Stimulated activated CD4-positive, alpha-beta T cell treated with anti-CD3 and anti-CD28 coated beads, Interleukin-1b, Interleukin-23, amount 100 ng/mL, for 4 hours (primary cell): ENCODE measurements at places on chromosomes 12 and 14.

DNA sequence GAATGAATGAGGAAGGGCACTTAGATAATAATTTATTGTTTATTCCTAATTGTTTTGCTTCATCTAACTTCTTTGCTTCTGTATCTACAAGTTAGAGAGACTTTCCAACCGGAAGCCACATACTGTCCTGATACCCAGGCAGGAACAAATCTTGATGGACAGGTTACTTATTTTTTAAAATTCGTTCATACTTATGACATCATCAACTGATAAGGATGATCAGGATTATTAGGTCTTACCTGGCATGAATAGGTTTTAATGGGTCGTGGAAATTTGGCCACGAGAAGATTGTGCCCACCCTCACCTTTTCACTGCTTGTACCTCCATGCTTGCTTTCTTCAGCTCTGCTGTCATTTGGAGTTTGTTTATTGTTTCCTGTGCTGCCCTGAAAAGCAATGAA, 39.3 kb downstream of the SNRPF start:
- DNase-seq, result no peak

DNA sequence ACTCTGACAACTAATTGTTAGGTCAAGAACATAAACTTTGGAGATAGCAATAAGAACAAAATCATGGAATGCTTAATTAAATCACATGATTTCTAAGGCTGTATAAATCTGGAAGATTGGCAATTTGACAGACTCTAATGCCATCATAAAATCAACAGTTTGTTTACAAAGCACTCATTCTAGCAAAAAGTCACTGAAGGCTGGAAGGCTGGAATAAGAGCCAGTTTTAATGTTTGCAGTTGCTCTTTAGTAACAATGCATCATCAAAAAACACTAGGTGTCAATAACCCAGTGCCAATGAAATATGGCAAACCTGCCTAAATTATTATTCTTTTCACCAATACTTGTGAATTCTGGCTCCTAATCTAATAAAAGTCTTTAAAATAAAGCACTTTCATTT, 65.0 kb downstream of the NUMB start:
- no peak for DNase-seq

DNA sequence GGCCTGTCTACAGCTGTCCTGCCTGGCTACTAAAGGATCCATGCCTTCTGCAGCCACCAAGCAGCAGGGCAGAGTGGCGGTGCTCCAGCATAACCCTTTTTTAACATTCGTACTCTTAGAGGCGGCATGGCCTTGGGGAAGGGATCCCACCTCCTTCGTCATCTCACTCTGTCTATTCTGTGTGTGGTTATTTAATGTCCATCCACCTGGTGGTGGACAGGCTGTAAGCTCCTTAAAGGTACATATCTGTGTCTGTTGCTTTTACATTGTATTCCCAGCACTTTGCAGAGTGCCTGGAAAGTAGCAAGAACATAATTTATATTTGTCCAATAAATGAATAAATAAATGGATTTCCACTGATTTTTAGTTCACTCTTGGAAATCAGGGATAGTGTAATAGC, 15.7 kb upstream of the ACOT1 start:
- DNase-seq, result no peak

DNA sequence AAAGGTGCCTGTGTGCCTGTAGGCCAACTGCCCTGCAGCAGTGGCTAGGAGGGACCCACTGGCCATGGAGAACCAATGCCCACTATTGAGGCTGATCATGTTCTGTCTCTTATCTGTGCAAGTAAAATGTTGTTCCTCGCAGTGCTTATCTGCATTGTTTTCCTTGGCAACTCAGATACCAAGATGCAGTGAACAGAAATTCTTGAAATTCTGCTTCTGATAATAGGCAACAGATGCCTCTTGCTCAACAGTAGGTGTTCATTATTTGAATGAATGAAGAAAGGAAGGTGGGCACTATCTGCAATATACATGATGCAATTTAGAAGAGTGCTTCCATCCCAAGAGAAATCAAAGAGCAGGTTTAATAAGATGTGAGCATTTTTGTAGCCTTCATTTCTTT, 232.2 kb downstream of the NUAK1 start:
- no peak for DNase-seq

DNA sequence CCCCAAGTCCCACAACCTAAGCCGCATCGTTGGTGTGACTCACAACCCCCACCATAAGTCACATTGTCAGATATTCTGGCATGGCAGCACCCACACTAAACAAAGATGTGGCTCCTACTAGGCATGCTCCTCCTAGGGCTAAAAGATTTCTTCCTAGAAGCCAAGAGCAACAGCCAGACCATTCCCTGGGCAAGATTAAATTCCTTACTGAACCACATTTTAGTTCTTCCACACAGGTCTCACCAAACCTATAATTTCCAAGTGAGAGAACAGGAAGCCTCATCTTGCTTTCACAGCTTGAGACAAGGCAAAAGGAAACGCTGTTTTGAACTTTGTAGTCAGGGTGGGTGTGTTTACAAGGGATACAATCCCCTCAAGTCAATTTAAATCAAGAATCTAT, 632.8 kb downstream of the DIO2 start:
- no peak for DNase-seq

DNA sequence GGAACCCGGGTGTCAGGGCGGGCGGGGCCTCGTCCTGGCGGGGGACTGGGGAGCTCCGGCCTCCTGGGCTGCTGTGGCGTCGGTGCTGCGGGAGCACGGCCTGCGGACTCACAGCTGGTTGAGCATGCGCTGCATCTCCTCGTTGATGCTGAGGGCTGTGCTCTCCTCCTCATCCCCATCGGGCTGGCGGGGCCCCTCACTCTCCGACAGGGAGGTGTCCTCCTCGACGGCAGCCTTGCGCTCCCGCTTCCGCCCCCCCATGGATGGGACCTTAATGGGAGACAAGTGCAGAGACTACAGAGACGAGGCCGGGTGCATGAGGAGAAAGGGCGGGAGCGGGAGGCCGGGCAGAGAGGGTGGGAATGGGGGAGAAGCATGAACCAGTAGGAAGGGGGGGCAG, 7.3 kb downstream of the IFFO1 start:
- no peak for DNase-seq

GRCh38 chr12:65740506-65740872, 83.8 kb upstream of the HMGA2 start:
- DNase-seq, result no peak

- DNase-seq, result no peak
Observed at GRCh38 chr12:84174115-84174514, 738.5 kb downstream of the SLC6A15 start.

DNA sequence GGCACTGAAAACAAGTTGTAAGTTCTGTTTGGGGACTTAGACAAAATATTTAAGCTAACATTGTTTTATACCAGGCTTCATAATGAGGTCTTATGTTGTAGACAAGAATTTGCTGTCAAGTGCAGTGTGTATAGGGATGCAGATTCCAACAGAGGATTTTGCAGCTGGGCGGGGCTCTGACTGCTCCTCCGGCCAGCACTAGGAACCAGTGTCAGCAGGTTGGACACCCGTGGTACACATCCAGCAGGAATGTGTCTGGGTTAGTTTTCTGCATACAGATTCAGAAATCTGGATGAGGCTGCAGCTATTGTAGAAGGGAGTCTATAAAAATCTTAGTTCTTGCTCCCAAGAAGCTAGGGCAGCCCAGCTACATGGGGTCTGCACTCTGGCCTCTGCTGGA, 194.3 kb upstream of the RBM19 start:
- DNase-seq, result no peak

DNA sequence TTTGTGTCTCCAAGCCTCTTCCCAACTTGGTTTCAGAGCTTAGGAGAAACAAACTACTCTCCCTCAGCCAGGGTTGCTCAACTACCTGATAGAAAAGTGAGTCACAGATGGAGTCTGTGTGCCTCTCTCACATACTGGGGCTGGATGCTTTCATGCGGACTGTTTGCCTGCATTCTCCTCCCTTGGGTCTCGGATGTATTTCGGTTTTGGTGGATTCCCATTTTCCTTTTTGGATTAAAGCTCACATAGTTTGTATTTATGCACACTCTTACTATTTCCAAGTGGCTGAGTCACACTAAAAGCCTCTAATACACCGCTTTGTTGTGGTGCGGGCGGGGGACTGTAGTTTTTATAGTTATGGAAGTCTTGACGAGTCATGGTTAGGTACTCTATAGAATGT, 505.4 kb downstream of the LRFN5 start:
- DNase-seq, result no peak

- no peak for DNase-seq
Observed at GRCh38 chr14:48035836-48036235, 360.4 kb upstream of the MDGA2 start.

DNA sequence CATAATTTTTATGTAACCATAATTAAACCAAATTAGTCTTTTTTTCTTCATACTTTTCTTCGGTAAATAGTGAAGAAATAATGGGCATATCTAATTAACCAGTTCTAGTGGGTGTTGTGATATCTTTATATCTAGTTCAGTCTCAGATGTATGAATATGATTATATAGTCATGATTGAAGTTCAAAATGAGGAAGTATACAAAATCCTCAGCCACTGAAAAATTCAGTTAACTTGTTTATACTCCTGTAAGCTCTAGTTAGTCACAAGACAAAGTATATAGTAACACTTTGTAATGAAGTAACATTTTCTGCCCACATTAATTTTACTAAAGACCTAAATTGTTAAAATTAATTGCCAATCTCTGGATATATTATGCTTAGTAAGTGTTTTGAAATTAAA, 46.5 kb downstream of the CAND1 start:
- DNase-seq, result no peak

DNA sequence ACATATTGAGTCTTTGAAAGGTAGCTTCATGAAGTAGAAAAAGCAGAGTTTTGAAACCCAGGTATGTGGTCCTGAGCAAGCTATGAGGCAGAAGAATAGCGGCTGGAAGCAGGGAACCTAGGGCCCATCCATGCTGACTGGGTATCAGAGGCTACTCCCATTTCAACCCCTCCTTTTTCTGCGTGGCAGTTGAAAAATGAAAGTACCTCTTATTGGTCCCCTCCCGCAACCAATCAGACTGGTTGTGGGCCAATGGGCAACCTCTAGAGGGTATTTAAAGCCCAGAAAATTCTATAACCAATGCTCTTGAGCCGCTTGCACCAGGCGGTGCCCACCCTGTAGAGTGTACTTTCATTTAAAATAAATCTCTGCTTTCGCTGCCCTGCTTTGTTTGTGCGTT, 1.6 kb upstream of the SNRPF start:
- no peak for DNase-seq

- DNase-seq, result no peak
Observed at GRCh38 chr12:116076399-116076798, 201.1 kb downstream of the MED13L start.

DNA sequence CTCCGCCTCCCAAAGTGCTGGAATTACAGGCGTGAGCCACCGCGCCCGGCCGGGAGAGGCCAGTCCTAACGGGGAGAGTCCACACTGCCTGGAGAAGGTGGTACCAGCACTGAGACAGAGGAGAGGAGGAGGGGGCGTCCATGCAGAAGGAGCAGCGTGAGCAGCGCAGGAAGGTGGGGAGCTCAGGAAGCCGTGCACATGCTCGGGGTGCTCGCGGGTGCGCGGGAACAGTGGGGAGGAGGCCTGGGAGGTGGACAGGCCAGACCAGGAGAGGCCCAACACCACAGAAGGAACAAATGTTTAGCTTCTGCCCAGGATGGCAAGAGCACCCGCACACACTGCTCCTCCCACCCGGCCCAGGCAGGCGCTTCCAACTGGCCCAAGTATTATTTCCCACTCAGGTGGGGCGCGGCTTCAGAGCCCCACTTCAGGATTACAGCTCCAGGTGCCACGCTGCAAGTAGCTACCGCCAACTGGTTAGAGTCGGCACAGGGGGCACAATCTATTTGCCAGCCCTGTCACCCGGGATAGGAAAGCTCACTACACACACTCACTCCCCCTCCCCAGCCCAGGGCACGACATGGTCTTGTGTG, 80.8 kb upstream of the BCL11B start:
- DNase-seq, result no peak

DNA sequence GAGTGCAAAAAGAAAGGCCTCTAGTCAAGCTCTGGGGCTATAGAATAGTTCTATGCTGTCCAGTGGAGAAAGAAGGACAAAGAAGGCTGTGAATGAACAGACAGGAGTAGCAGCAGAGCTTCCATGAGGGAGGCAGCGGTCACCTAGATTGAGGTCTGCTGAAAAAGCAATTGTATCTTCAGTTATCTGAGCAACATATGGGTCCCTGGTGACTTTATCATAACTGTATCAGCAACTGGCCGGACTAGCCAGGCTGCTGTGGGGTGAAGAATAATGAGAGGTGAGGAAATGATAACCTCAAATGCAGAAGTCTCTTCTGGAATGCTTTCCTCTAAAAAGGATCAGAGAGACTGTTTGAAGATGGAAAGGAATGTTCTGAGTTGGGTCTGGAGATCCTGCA, 971.3 kb upstream of the TMEM132C start:
- DNase-seq, result no peak

DNA sequence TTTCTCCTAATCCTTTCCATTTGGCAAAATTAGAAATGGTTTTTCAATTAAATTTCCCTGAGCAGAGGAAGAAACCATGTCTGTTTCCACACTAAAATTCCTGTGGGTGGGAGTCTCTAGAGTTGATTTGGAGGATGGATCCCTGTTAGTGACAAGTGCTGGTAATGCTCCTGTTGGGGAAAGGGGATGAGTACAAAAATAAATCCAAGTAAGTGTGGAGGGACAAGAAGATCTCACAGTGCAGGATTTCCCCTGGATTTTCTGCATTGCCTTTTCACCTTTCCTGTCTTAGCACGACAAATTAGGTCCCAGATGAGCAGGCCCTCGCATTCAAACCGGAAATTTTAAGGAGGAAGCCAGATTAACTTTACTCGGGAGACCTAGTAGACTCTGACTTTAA, 107.5 kb downstream of the DAD1 start:
- no peak for DNase-seq

- no peak for DNase-seq
Observed at GRCh38 chr12:92876496-92876895, 52.6 kb downstream of the EEA1 start.

GRCh38 chr12:27284751-27285150, 40.7 kb downstream of the STK38L start:
- DNase-seq, result no peak

GRCh38 chr12:70443062-70443673, 77.1 kb downstream of the KCNMB4 start:
- no peak for DNase-seq

GRCh38 chr14:31339743-31340142, 80.6 kb downstream of the HEATR5A start:
- no peak for DNase-seq

- DNase-seq, result no peak
Observed at GRCh38 chr12:54840244-54840865, 14.0 kb upstream of the MUCL1 start.
